SHP77 (cell line): ENCODE measurements at places on chromosomes 5 and 9.

DNA sequence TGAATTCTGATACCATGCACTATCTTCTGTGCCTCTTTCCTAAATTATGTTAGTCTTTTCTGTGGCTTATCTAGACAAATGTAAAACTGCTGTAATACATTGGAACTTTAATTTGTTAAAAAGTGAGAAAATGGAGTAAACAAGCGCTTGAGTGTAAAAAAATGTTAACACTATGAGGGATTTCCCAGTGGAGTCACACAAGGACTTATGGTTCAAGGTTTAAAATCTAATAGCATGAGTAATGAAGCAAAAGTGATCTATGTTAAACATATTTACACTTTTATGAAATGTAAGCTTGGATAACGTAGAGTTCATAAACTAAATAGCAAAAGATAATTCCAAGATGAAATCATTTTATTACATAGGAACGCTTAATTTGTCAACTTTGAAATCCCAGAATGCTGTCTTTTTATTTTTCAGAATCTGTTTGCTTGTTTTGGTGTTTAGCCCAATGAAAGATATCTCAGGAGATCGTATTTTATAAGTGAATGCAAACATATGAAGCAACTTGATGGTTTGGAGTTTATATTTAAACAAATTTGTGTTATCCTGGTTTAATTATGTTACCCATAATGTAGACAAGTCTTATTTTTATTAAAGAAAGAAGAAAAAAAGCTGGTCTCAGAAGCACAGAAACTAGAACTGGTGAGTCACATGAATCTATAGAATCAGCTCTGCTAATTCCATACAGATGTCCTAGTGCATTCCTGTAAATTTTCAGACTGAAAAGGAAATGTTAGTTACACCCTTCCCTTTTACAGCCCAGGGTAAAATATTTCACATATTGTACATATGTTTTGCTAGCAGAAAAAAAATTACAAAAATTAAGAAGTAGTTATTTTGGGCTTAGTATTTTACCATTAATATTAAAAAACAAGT lies 34.2 kb upstream of the FBN2 start:
- no peak for DNase-seq

- no peak for DNase-seq
These were observed 982.5 kb downstream of the TLE4 start for GRCh38 chr9:80554301-80554700.

DNA sequence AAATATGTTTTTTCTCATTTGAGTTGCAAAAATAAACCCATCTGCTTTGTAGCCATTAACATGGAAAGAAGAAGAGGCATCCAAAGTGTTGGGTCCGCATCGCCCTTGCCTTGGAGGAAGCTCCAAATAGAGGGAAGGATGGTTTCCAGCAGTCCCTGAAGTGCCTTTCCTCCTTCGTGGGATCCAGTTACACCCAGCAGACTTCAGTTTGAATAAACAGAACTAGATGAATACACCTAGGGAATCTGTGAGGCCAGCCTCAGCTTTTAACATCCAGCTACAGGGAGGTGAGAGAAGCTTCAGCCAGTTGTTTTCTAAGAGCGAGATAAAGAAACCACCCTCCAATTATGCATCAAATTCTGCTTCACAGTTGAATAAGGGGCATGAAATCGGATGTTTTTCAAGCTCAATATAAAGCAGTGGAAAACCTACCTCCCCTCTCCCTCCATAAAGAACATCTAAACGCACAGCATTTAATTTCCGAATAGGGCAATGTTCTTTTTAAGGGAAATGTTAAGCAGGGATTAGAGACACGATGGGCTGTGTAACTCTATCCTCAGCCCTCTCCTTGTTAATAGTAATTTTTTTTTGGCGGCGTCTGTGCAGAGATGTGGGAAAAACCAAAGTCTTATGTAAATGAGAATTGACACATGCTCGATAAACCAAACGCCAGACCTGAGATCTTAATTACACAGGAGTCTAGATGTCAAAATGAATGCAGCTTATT lies 264.7 kb downstream of the SLIT3 start:
- no peak for DNase-seq

DNA sequence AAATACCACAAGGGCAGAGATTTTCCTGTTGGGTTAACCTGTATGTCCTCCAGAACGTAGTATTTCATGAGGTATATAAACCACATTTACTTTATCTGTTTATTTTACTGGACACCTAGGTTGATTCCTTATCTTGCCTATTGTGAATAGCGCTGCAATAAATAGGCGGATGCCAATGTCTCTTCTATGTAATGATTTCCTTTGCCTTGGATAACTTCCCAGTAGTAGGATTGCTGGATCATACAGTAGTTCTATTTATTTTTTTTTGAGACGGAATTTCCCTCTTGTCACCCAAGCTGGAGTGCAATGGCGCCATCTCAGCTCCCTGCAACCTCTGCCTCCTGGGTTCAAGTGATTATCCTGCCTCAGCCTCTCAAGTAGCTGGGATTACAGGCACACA lies 15.6 kb upstream of the TUT7 start:
- DNase-seq: no peak

DNA sequence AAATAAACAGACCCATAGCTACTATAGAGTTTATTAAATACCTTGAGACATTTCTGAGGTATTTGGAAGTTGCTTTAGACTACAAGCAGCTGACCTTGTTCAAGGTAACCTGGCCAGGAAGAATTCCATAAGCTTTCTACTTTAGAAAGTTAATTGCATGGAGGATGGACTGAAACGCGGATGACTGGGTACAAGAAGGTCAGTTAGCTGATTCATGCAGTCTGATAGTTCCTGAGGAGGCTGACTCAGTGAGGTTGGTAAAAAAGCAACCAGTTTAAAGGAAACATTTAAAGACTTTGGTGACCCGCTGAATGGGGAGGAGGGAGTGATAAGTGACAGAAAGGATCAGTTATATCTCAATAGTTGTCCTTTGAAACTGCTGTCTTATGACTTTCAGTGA lies 670.1 kb upstream of the CDH9 start:
- no peak for DNase-seq

DNA sequence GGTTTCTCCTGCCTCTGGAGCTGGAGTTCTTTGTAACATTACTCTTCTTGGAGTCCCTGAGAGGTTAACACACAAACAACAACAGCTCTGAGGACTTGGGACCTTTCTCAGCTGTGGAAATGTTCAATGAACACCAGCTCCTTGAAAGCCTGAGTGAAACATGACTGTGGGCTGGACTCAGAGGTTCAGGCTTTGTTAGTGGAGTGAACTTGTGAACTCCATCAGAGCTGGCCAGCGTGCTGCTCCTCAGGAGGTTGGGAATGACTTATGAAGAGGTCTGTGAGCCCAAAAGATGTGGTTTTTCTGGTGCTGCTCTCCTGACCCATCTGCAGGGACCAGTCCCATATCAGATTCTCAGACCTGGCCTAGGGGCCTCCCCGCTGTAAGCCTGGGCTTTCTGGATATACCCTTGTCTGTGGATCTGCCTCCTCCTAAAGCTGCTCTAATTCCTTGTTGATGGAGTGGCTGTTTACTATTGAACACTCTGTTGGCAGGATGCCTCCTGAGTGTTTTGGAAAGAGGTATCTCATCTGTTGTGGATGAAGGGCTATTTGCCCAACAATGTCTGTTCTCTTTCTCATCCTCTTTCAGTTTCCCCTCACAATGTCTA lies 170.0 kb upstream of the GDNF start:
- no peak for DNase-seq

DNA sequence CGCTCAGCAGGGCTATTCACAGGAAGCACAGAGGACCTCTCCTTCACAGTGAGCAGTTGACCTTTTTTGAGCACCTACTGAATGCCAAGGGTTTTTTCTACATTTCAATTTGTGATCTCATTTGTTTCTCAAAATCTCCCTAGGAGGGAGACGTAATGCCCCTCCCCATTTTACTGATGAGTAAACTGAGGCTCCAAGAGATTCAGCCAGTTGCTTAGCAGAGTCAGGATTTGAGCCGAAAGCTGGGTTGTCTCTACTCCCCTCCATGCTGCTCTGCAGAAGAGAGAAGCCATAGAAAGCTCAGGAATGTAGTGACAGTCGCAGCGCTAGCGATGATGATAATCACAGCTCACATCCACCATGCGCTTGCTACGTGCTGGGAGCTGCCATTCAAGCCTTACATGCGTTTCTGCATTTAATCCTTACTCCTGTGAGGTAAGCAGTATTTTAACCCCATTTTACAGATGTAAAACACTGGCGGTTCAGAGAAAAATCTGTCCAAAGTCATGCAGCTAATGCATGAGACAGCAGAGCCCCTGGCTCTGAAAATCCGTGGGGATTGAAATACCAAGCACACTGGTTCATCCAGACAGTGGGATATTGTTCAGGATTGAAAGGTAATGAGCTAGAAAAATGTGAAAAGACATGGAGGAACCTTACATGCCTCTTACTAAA lies 33.8 kb downstream of the ERGIC1 start:
- DNase-seq: no peak

- no peak for DNase-seq
These were observed 10.5 kb upstream of the TEX53 start for GRCh38 chr9:114668146-114668545.

- no peak for DNase-seq
These were observed 82.9 kb downstream of the NREP start for GRCh38 chr5:111673891-111674626.

GRCh38 chr9:79719021-79719420 lies 147.3 kb downstream of the TLE4 start:
- no peak for DNase-seq

- DNase-seq: peak; percentile 86
These were observed 24.4 kb downstream of the FAM163B start for GRCh38 chr9:133584559-133585476.

DNA sequence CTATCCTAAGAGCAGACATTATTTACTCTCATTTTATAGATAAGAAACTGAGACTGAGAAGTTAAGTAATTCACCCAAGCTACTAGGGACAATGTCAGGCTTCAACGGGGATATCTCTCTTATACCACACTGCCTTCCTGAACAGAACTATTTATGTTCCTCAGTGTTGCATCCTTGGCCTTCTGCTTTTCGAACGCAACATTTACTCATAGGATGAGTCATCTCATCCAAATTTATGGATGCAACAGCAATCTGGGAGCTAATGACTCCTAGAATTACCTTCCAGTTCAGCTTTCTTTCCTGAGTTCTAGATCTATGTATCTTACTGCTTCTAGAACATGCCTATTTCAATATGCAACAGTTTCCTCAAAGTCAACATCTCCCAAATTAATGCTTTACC lies 103.6 kb upstream of the PAM start:
- DNase-seq: no peak

DNA sequence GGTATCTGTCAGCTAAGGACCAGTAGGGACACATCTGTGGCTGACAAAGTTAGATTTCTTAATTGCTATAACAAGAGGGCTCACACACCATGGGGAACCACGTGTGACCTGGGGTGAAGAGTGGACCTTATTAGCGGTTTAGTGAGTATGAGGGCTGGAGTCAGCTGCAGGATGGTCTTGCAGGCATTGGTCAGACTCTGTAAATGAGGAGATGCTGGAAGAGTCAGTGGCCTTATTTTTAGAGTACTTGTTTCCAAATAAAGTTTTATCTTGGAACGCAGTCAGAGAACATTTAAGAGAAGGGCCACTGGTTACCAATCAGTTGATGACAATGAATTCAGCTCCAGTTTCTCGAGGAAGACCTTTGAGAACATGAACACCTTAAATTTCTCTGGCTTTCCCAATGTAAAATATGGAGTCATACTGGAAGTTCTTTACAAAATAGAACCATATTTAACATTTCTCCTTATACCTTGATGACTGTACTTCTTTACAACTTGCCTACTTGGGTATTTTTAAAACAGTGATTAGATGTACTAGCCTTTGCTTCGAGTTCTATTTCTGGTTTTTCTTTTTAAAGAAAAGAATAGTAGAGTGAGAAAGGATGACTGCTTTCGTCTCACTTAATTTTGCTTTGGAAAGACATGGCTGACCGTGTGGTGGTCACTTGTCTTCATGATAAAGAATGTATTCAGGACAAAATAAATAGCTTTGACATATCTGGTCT lies 185.9 kb upstream of the S1PR3 start:
- no peak for DNase-seq

DNA sequence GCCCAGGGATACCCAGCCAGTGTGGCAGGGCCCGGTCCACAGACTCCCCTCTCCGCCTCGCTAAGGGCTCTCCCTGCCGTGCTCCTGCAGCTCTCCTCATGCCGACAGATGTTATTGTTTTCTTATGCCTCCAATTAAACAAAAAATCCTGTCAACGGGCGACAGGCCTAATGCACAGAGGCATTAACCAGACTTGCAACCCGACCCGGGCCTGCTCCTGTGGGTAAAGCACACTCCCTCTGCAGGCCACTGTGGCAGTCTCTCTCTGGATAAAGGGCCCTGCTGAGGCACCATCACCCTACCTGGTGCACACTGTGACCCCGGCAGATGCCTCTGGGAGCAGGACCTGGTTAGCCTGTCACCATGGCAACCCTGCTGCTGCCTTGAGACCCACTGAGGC lies 27.5 kb upstream of the HAND1 start:
- DNase-seq: no peak

DNA sequence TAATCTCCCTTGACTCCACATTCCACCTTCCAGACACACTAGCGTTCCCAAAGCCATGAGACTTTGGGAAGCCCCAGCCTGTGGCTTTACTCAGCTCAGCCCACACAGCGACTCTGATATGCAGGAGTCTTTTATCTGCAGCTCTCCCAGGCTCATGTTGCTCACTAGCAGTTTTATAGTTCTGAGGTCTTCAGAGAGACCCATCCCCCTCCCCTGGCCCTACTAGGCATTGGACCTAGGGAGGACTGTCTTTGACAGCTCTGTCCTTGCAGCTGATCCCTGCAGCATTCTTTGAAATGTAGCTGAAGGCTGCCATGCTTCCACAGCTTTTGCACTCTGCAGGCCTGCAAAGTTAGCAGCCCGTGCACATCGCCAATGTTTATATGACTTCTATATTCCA lies 19.9 kb upstream of the CYLC2 start:
- no peak for DNase-seq

DNA sequence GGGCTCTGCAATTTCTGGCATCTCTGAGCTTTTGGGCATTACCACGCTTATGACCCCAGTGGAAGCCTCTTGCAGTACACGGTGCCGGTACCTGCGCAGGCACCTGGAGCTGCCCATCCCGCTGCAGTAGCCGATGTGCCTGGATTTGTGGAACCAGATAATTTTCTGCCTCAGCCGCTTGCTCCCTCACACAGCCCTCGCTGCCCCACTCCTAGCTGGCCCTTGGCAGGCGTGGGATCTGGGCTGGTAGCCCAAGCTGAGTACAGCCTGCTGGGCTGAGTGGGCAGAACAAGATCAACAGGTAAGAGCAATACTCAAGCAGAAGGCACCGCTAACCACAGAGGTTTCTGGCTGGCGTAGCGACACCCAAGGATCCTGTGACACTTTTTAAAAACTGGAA lies 1808.8 kb upstream of the ACO1 start:
- DNase-seq: no peak

GRCh38 chr5:30768056-30768690 lies 425.3 kb upstream of the CDH6 start:
- DNase-seq: no peak

GRCh38 chr5:1536322-1536845 lies 12.6 kb upstream of the LPCAT1 start:
- DNase-seq: peak; percentile 30
